ENCODE measurements at places on chromosomes 16 and 17.

DNA sequence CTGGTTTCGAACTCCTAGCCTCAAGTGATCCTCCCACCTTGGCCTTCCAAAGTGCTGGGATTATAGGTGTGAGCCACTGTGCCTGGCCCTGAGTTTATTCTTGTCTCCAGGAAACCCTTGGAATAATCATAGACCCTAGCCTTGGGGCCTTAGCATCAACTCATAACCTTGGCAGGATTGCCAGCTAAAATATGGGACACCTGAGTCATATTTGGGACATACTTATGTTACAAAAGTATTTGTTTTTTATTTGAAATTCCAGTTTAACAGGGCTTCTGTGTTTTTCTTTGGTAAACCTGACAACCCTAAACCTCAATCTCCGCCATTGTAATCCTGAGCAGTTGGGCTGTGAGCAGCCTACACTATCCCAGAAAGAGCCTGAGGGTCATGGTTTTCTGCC lies 28.6 kb upstream of the TNS4 start:
- DNase-seq: no peak

DNA sequence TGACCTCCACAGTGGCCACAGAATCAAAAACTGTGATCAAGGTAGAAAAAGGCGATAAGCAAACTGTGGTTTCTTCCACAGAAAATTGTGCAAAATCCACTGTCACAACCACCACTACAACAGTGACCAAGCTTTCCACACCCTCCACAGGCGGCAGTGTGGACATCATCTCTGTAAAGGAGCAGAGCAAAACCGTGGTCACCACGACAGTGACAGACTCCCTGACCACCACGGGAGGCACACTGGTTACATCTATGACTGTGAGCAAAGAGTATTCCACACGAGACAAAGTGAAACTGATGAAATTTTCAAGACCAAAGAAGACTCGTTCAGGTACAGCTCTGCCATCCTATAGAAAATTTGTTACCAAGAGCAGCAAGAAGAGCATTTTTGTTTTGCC lies 83.6 kb downstream of the C17orf58 start:
- no peak for DNase-seq

DNA sequence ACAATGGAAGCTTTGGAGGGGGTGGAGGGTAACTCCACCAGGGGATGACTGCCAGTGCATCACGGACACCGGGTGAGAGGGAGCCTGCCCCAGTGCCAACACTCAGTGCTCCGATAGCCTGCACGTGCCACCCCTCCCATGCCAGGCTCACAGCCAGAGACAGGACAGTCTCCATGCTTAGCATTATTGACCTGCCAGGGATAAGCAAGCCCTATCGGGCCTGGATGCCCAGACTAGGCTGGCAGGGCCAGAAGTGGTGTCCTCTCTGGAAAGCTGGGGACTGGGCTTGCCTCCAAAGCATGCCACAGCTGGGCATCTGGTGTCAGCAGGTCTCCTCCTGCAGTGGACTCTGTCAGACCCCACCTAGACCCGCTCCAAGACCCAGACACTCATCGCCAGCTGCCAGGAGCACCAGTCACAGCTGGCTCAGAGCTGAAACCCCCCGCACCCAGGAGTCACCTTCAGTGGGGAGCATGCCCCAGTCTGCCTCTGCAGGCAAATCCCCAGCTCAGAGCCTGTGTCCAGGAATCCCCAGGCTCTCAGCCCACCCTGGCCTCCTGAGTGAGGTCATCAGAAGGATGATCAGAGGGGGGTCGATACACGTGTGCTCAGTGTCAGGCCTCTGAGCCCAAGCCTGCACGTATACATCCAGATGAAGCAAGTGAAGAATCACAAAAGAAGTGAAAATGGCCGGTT lies 1.8 kb upstream of the RHBDF1 start:
- no peak for DNase-seq

GRCh38 chr16:24990803-24991202 lies 24.4 kb downstream of the ARHGAP17 start:
- no peak for DNase-seq

DNA sequence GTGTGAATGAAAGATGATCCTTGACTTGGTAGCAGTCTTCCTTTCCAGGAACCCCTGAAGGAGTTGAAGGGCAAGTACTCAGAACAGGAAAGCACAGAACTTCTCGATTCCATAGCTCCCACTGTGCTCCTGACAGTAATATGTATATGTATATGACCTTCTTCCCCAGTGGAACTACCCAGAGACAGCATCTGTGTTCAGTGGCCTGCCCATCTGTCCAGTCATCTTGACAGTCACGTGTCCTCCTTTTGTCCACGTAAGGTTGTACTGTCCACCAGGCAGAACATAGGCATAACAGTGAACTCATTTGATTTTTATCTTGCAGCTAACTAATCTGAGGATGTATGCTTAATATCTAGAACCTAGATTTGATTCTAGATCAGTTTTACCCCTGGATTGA lies 37.8 kb upstream of the RASL10B start:
- no peak for DNase-seq

- DNase-seq: no peak
These were observed 823 bp upstream of the NOTUM start for GRCh38 chr17:81961521-81962498.

DNA sequence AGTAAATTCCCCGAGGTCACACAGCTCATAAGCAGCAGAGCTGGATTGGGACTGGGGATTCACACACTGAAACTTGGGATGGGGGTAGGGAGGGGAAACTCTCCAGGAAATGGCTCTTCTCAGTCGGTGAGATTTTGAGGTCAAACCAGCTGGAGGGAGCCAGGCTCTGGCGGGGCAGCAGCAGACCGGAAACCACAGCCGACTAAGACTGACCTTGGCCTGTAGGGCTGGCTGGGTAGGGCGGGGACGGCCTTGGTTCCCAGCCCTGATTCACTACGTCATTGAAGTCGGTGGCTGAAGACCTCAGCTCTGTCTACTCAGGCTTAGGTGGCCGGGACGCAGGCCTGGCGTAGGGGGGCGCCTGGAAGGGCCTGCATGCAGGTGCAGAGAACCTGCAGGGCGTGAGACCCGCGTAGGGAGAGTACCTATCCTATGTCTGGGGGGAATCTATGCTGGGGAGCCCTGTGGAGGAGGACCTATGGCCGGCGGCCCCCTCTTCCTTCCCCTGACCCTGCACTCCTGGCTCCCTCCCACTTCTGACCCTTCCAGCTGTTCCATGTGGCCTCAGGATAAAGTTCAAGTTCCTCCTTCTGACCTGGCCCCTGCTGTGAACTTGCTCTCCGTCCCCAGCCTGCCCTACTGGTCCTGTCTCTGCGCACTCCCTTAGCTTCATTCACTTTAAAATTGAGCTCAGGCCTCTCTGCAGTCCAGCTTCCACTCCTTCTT lies 11.9 kb upstream of the SLC4A1 start:
- no peak for DNase-seq

DNA sequence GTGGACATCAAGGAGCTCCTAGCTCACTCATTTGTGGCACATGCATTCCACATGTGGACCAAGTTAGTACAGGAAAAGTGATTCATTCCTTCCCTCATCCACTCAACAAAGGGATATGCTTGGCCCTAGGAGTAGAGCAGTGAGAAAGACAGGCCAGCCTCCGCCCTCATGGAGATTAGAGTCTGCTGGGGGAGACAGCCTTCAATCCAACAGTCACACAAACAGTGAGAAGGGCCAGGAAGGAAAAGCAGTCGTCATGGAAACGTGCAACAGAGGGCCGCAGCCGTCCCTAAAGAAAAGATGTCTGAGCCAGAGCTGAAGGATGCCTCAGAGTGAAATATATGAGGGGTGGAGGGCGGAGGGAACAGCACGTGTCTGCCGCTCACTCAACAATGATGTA lies 109.9 kb downstream of the VPS53 start:
- no peak for DNase-seq

GRCh38 chr17:79622122-79622601 lies 11.3 kb upstream of the RBFOX3 start:
- no peak for DNase-seq

GRCh38 chr17:47643116-47643515 lies 6.6 kb upstream of the KPNB1 start:
- DNase-seq: no peak

DNA sequence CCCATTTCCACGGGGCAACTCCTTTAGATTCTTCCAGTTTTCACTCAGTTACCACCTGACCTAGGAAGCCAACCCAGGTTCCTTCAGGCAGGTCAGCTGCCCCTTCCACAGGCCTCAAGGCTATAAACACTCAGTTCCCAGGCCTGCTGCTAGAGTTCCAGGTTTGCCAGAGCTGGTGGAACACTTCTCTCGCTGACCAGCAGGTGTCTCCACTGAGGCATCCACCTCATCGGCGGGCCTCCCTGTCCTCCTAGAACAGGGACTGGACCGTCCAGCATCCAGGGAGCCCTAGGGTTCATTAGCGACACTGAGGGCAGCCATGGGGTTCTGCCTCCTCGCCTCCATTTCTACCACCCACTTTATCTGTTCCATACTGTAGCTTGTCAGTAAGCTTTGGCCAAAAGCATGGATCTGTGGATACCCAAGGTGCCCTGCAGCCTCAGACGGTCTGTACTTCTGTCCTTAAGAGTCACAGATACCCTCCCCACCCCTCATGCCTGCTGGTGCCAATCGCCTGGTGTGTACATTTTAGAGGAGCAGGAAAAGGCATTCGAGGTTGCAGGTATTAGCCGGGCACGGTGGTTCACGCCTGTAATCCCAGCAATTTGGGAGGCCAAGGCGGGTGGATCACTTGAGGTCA lies 29.0 kb downstream of the PIMREG start:
- DNase-seq: no peak

- DNase-seq: no peak
These were observed 3.0 kb downstream of the SETD6 start for GRCh38 chr16:58518083-58518979.

- no peak for DNase-seq
These were observed 6.6 kb downstream of the KRT39 start for GRCh38 chr17:40960144-40960543.

GRCh38 chr17:4064366-4064765 lies 78.5 kb downstream of the ZZEF1 start:
- DNase-seq: no peak

DNA sequence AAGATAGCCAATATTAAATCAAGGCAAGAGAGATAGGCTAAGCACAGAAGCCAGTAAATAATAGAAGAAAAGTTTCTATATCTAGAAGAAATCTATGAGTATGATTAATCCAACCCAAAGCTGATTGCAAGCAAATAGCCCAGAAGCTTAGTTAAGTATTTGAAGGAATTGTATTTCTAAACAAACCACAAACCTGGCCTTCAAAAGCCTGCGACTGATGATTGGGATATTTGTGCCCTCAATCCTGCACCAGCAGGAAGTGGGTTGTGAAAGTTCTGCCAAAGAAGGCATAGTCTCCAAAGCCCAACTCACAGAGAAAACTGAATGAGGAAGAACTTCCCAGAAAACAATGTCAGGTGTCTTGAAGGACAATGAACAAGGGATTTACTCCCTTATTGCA lies 114.5 kb upstream of the C17orf78 start:
- DNase-seq: no peak

DNA sequence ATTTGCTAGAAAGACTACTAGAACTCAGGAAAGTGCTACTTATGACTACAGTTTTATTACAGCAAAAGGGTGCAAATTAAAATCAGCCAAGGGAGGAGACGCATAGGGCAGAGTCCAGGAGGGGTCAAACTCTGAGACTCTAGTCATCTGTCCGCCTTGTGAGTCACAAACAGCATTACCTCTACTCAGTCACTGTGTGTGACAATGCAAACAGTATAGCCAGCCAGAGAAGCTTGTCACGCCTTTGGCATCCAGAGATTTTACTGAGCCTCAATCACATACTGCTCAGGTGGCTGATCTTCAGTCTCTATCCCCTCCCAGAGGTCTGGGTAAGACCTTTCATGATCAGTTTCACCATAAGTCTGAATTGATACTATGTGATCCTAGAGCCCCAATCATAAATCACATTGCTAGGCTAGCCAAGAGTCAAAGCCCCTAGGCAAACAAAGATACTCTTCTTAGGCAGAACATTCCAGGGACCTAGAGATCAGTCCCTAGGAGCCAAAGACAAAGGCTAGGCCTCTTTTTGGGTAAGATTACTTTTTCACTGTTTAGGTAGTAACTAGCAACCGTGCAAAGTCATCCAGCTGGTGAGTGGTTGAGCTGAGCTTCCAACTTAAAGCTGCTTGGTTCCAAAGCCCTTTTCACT lies 48.8 kb upstream of the CLEC19A start:
- DNase-seq: no peak

DNA sequence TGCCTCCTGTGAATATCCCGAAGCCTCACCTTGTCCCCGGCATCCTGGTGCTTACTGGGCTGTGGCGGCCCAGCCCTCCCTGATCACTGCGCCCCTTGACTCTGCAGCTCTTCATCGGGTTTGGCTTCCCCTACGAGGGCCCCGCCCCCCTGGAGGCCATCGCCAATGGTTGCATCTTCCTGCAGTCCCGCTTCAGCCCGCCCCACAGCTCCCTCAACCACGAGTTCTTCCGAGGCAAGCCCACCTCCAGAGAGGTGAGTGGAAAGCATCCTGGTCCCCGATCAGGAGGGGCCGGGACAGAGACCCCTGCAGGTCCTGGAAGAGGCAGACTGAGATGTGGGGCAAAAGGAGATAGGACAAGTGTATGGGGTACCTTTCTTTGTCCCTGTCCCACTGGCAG lies 72.1 kb downstream of the MGAT5B start:
- DNase-seq: no peak

DNA sequence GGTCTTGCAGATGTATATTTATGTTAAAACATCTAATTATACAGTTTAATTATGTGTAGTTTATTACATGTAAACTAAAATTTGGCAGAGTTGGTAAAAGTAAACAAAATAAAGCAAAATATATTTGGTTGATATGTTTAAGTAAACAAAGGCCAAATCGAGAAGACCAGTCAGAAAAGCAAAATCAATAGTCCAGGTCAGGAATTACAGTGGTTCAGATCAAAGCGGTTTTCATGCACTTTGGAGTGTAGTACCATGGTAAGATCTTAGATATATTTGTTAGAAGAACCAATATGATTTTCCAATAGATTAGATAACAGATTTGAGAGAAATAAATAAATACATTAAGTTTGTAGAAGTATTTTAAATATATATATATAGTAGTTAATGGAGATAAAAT lies 1421.6 kb upstream of the CDH8 start:
- no peak for DNase-seq

DNA sequence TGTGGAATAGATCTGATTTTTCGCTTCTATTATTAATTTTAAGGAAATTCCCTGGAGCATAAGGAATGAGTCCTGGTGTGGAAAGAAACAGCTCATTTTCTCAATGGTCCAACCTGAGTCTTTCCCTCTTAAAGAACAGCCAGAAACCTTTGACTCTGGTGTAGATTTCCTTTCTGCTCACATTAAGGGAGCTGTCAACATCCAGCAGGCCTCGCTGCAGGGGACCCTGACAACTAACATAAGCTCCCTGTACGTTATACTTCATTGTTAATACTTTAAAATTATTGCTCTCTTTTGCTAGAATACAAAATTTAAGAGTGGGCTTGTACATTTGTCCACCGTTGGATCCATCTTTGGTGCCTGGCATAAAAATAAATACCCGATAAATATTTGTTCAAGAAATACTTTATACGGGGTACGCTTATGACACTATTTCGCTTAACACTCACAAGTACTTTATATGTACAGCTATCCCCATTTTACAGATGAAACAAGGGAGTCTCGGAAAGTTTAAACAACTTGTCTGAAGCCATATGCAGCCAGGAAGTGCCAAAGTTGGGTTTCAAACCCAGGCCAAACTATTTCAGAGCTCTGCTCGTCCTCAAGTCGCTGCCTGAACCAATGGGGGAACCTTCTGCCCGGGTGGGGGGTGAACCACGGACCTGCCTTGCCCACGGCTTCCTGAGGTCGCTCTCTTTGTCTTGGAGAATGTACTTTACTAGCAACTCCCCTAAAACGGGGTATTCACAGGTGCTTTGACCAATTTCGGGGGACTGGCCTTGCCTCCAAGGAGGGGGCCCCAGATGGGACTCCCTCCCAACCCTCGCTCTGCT lies 611 bp downstream of the SMARCE1 start:
- no peak for DNase-seq

GRCh38 chr17:10292057-10292937 lies 80.5 kb downstream of the MYH13 start:
- no peak for DNase-seq
